ENCODE measurements at places on chromosomes 7 and 10.

GRCh38 chr10:74137992-74138391 is 12.6 kb downstream of the AP3M1 start:
- DNase-seq: no peak

DNA sequence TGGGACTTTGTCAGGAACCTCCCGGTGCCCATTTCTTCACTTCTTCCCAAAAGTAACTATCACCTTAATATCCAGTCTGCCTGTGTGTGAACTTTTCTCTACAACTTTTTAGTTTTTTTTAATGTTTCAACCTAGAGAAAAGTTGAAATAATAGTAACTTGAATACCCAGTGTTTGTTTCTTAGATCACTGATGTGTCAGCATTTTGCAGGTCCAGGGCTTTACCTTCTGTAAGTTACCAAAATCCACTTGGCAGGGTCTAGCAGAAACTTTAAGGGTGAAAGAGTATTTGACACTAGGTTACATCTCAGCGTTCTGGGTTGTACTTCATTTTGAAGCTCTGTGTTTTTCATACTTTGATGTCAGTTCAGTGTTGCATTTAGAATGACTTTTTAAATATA is 372.7 kb downstream of the ARL4A start:
- DNase-seq: no peak

- no peak for DNase-seq
Measured at GRCh38 chr7:13894954-13895353, 94.5 kb downstream of the ETV1 start.

DNA sequence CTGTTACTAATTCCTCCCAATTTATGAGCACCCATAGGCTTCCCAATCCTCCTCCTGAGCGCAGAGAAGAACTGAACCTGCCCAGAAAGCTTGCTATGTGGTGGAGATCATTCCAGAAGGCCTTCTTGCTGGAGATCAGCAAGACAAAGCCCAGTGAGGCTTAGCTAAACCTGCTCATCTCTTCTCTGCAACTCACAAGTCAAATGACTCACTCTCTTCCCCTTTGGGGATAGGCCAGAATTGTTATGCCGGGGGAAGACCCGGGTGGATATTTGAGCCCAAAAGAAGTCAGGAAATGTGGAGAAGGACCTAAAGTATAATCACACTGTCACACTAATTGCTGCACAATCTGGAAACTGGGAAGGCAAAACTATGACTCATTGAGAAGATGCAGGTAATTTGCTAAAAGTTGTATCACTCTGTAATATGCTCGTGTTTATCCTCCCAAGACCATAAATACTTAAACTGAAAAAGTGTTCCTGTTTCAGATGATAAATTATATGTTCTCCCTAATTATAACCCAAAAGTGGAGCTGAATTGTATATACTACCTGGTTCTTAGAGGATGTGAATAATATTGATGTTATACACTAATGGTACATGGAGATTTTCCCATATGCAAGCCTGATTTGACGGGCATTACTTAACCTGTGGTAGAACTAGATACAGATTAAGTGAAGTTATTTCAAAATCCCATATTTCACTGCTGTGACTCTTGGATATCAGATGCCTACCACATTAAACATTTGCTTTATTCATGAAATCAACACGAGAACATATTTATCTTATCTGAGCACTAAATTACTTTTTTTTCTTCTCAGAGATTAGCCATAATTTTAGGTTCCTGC is 6.4 kb downstream of the NEBL start:
- no peak for DNase-seq

- no peak for DNase-seq
Measured at GRCh38 chr7:132255115-132255797, 321.0 kb downstream of the PLXNA4 start.

DNA sequence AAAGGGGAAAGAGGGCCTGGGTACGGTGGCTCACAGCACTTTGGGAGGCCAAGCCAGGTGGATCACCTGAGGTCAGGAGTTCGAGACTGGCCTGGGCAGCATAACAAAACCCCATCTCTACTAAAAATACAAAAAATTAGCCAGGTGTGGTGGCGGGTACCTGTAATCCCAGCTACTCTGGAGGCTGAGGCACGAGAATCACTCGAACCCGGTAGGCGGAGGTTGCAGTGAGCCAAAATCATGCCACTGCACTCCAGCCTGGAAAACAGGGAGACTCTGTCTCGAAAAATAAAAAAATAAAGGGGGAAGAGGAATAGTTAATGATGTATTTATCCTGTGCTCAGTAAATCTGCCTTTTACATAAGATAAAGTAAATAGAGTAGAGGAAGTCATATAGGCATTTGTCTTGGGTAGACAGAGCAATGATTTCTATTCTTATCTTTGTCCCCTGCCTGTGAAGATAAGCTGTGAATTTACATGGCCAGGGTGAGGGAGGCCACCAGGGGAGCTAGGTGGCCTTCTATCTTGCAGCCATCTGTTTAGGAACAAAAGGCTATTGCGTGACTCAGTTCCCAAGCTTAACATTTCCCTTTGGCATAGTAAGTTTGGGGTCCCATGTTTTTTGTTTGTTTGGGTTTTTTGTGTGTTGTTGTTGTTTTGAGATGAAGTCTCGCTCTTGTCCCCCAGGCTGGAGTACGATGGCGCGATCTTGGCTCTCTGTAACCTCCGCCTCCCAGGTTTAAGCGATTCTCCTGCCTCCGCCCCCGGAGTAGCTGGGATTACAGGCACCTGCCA is 73.2 kb upstream of the GTF2I start:
- DNase-seq: no peak

- DNase-seq: no peak
Measured at GRCh38 chr7:137282043-137282442, 61.5 kb downstream of the PTN start.

DNA sequence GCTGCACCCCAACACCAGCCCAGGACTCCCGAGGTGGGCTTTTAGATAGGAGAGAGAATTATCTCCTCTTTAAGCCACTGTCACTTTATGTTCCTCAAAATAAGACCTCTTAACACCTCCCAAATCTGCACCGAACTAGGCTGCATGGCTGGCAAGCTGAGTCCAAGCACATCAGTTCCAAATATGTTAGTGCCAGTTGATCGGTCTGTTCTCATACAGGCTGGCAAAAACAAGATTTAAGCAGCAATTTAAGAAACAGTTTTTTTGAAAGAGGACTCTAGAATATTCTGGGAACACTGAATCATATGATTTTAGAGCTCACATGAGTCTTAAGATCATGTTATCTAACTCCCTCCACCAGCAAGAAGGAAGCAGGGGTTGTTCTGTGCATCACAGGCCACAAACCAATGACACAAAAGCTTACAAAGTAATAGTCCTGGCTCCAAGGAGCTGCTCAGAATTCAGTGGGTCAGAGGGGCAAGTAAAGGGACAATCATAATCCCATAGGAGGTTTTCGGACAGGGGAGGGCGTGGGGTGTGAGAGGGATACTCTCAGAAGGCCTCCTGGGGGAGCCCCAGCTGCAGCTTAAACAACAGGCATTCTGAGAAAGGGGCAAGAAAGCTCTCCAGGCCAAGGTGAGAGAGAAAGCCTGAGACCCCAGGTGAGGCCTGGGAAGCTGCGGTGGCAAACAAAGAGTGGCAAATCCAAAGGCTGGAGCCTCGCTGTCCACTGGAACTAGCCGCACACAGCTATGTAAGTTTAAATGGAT is 7.1 kb downstream of the COBL start:
- DNase-seq: no peak

- DNase-seq: no peak
Measured at GRCh38 chr10:119306514-119306951, 99.2 kb downstream of the GRK5 start.

GRCh38 chr10:117884093-117884492 is 162.6 kb downstream of the RAB11FIP2 start:
- DNase-seq: no peak

- DNase-seq: no peak
Measured at GRCh38 chr7:149196151-149196704, 882 bp downstream of the ZNF282 start.

- DNase-seq: no peak
Measured at GRCh38 chr7:122556873-122557542, 141.9 kb downstream of the RNF133 start.

GRCh38 chr7:140081774-140082425 is 19.1 kb upstream of the PARP12 start:
- DNase-seq: no peak

DNA sequence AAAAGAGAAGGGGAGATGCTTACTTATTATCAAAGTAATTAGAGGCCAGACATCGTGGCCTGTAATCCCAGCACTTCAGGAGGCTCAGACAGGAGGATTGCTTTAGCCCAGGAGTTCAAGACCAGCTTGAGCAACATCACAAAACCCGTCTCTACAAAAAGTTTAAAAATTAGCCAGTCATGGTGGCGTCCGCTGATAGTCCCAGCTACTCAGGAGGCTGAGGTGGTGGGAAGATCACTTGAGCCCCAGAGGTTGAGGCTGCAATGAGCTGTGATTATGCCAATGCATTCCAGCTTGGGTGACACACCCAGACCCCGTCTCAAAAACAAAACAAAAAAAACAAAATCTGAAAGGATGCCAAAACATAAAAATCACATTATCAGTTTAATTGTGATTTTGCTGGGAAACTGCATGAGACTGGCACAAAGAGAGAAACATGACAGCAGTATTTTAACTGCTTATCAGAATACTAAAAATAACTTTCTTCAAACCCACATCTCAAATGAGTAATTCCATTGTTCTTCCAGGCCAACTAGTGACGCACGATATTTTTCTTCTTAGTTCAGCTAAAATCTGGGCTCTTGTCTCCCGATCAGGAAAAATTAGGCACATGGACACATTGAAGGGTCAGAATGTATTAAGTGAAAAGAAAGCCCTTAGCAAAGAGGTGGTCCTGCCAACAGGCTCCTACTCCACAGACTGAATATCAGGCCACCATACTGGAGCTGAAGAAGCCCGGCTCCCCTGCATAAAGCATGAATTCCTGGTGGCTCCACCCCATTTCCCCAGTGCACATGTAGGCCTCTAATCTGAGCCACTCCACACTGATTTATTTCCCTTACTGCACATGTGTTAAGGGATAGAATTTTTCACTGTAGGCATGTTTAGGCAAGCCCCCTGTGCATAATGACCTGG is 9.6 kb upstream of the CCM2 start:
- no peak for DNase-seq

DNA sequence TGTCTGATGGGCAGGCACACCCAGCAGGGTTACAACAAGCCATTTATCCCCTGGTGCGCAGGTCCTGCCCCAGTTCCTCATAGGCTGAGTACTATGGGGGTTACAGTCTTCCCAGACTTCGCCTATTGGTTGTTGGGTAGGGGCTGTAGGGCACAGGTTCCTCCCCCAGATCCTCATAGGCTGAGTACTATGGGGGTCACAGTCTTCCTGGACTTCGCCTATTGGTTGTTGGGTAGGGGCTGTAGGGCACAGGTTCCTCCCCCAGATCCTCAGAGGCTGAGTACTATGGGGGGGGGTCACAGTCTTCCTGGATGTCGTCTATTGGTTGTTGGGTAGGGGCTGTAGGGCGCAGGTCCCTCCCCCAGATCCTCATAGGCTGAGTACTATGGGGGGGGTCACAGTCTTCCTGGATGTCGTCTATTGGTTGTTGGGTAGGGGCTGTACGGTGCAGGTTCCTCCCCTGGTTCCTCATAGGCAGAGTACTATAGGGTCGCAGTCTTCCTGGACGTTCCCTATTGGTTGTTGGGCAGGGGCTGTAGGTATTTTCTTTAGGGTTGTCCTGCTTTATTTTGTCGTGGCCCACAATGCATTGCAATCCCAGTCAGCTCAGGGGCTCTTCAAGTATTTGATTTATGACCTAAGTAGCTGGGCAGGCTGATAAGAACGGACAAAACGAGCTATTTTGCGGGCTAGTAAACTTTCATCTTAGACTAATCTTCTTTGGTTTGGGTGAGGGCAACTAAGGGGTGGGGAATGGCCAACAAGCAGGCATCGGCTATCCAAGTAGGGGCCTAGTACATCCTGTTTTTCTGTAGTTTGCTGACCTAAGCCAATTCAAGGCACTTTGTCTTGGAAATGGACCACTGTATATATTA is 3.4 kb downstream of the LRRC27 start:
- DNase-seq: no peak

Measured in HS-27A (cell line).